ENCODE measurements at places on chromosomes 1 and 21.

GRCh38 chr1:213683529-213683928 lies 304.2 kb upstream of the PROX1 start:
- no peak for DNase-seq

GRCh38 chr21:45792682-45793383 lies 149.3 kb downstream of the PCBP3 start:
- DNase-seq: no peak

DNA sequence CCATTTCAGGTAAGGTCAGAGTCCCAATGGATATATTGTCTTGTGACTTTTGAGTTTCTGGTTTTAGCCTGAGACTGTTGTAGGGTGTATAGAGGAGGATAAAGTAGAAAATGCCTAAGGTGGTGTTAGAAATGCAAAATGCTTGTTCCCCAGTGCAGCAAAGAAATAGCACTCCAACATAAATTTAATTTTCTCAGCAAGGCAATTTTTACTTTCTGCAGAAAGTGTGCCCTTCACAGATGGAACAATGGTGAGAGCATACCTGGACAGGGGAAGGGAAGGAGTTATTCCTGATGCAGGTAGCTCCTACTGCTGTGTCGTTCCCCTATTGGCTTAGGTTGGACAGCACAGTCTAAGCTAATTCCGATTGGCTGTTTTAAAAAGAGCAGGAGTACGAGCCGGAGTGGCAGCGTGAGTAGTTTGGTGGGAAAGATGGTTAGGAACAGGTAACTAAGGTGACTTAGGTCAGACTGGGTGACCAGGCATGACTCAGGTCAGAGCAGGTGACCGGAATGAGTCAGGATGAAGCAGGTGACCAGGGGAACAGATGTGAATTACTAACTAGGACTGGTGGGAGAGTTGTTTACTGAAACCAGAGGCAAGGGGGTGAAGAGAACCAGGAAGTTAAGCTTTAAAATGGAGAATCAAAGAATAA lies 21.5 kb downstream of the SPATA45 start:
- DNase-seq: no peak

DNA sequence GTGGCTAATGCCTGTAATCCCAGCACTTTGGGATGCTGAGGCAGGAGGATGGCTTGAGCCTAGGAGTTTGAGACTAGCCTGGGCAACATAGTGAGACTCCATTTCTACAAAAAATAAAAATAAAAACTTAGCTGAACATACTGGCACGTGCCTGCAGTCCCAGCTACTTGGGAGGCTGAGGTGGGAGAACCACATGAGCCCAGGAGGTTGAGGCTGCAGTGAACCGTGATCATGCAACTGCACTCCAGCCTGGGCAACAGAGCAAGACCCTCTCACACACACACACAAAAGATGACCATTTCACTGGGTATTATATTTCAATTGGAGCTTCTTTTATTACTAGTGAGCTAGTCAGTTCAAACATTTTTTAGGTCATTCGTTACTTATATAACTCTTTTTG lies 116.9 kb upstream of the SLC35F3 start:
- no peak for DNase-seq

DNA sequence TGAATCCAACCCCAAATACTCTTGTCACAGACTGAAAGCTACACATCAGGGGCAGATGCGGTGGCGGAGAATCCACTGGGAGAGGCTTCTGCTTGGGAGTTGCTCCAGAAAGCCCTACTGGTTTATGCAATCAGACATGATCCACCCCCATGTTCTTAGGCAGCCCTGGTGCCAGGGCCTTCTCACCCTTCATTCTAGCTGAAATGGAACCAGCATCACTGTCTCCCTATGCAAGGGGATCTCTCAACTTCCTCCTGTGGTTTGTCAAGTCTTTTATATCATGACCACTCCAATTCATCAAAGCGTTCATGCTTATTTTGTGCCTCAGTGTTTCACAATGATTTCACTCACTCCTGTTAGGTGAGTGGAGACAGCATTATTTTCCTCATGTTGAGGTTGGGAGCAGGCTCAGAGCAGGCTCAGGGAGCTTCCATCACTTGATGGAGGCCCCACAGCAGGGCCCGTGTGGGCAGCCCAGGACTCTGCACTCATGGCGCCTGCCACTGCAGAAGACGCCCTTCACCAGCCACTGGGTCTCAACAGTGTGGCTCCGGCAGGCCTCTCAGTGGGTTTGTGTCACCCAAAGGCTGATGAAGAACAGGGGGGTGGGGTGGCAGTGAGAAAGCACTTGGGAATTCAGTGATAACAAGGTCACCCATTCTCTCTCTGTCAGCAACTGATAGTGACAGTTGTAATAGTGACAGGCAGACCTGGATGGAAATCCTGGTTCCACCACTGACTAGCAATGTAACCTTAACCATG lies 67.1 kb downstream of the CD58 start:
- DNase-seq: no peak

All from non-pigmented ciliary epithelial cell (primary cell).